Coronary artery (tissue), 2 donors: ENCODE measurements at places on chromosomes 1 and 21.

DNA sequence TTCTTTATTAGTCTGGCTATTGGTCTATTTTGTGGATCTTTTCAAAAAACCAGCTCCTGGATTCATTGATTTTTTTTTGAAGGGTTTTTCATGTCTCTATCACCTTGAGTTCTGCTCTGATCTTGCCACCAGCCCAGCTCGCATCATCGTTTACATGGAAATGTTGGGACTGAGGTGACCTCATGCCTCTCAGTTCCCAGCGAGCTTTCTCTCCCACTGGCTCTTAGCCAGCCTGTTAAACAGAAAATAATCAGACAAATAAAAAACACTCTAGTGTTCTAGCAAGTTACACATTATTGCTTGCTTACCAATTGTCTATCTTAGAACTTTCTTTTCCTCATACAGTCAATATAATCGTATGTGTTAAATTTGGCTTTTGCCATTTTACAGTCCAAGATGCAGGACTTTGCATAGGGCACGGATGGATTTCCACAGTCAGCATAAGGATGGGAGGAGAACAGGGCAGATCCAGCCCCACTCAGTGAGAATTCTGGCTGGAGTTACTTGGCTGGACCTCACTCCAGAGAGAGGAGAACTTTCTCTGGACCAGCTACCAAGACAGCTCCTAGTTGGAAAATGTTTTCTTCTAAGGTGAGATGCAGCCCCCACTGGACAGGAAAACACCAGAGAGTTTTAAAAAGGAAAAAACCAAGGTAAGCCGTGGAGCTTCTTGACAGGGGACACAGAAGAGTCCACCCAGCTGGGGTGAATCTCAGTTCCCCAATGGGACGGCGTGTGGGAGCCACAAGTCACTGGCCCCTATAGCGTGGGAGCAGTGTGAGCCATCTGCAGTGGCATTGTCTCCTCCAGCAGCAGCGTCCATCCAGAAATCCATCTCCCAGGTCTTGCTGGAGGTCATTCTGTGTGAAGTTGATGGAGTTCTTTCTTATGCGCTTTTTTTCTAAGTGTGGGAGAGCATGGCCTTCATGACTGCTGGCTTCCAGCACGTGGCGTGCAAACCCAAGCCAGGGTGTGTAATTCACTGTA is 17.6 kb downstream of the PGBD2 start:
- DNase-seq = no peak

DNA sequence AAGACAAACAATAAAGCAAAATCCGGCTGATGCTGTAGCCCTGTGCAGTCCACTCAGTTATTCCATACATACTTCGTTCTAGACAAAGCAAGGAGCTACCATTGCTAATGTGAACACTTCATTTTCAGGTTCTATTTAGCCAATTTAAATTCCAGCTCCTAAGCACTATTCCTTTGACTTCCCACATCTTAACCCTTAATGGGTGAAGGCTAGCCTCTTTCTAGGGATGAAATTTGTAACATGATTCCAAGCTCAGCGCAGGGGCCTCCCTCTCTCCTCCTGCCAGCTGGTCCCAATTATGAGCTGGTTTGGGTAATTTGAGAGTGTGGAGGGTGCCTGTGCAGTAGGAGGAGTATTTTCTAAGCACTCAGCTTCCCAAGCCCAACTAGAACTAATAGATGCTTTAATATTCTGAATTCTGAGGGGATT is 53.9 kb upstream of the PTGFRN start:
- no peak for DNase-seq

- DNase-seq = no peak
These were observed 202.1 kb upstream of the PLXNA2 start for GRCh38 chr1:208446271-208446691.

- DNase-seq = peak; percentile 90
These were observed 1.0 kb downstream of the PRDX6 start for GRCh38 chr1:173478094-173478674.

DNA sequence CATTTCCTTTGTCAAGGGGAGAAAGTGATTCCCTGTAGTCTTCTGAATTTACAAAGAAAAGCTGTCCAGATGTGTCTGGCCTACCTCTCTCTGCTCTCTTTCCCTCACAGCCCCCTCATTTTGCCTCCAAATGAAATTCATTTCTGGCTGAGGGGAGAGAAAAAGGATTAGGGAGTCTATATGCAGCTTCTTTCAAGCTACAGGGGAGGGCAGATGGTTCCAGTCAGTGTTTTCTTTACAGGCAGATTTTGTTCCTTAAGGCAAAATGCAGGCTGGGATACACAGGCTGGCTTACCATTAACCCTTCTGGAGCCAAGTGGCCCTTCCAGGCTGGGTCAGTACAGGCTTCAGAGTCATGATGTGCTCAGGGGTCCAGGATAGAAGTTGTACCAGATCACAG is 198.1 kb upstream of the USP24 start:
- no peak for DNase-seq

DNA sequence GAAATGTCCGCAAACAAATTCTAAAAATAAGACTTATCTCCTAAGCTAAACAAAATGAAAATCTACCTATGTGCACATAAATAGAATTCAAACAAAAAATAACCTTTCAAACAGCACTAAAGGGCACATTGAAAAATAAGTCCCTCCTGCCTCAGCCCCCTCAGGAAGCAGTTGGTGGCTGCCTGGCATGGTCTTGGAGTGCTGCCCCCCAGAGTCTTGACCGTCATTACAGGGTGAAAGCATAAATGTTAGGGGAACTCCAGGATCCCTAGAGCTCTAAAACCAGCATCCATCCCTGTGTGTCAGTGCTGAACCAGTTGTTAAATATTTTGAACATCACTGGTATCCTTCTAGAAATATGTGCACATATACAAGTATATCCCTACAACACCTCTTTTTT is 6.5 kb upstream of the NPL start:
- no peak for DNase-seq

GRCh38 chr1:93595266-93595665 is 86.4 kb downstream of the BCAR3 start:
- no peak for DNase-seq

DNA sequence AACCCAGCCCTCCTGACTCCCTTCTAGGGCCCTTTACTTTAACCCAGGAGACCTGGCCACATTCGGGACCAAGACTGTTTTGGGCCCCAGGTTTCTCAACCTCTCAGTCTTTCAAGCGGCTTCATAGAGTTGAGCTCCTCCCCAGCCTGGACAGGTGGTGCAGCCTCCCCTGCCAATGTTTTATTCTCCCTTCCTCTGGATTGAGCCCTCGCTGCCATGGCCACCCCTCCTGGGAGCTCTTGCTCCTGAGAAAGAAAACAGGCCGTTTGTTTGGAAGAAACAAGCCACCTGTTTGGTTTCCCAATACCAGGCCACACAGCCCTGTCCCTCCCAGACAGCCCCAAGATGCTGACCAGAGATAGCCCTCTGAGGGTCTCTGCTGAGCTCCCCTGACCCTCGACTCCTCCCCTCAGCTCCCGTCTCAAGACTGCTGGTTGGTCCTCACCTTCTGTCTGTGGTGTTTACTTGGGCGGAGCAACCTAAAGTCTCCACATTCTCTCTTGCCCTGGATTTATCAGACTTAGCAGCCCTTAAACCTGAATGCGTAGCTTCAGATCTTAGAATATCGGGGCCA is 3.3 kb downstream of the TMEM51 start:
- no peak for DNase-seq

- DNase-seq = no peak
These were observed at the start of gene CNR2 for GRCh38 chr1:23913212-23913880. Gene CNR2 (minus strand): TSS chr1:23913362. CDS start chr1:23875617, 37,745 bp downstream.

DNA sequence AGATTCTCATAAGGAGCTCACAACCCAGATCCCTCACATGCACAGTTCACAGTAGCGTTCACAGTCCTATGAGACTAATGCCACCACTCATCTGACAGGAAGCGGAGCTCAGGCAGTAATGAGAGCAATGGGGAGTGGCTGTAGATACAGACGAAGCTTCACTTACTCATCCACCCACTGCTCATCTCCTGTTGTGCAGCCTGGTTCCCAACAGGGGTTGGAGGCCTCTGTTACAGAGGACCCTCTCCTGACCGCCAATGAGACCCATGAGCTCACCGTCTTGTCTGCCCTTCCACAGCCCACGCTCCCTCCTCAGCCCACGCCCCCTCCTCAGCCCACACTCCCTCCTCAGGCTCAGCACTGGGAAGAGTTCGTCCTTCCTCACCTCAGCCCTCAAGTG is 39.6 kb downstream of the RSPH1 start:
- DNase-seq = no peak

DNA sequence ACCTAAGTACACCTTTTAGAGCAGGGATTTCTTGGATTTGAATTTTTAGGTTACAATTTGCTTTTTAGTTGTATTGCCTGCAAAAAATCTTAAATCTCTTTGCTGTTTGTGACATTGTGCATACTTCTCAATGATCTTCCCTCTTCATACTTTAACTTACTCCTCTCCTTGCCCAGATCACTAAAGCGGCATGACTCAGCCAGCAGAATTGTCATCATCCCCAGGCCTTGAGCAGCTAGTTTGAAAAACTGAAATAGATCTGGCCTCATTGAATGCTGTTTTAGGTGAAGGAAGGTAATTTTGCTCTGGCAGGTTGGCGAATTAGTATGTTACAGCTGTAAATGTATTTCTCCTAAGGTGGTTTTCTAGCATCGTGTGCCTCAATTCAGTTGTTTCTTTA is 145.9 kb downstream of the RYR2 start:
- DNase-seq = no peak

DNA sequence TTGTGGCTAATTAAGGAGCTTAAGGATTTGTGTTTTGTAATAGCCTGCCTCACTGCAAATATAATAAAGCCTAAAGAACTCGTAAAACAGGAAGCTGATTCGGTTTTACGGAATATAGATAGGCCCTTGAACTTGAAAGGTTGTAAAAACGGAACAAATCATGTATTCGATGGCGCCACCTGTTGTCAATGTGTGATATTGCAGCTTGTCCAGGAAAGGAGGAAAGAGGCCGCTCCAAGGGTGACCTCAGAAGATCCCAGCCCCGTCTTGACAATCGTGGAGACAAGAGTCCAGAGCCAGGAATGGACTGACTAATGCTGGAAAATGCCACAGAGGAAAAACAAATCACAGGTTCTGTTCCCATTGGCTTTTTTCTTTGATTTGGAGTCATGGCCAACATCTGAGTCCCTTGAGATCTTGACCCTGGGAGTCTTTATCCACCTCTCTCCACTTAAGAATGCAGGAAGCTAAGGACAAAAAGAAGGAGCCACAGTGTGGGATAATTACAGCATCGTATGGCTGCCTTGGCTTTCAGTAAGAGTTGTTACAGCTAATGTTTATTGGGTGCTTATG is 7.0 kb upstream of the IGSF21 start:
- no peak for DNase-seq

DNA sequence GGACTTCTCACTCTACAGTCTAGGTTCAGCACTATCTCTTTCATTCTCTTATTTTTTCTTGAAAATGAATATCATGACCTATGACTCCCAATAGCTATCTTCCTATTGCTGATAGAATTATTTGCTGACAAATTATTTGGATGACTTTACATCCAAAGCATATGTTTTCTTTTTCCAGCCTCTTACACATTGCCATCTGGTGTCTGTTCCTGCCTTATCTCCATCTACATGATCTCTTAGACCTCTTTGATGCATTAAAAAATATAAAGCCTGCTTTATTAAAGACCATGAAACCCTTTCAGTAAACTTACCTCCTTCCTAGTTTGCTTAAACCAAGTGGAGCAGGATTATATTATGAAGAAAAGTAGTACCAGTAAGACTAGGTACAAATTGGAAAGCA is 700.9 kb upstream of the CXADR start:
- no peak for DNase-seq

DNA sequence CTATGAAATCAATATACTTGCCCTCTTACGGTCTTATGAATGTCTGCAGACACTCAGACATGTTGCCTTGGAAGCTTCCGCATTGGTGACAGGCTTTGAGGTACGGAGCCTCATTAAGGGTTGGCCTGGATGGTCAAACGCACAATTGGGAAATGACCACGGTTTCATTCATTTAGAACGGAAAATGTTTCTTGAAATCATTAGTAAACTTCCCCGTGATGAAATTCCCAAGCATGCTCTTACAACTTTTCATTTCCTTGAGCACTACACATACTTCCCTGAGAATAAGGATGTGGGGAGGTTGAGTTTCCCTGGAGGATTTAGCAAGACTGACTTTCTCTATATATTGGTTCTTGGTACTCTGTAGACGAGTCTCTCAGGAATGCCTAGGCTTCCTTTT is 146.3 kb downstream of the HLX start:
- DNase-seq = no peak

- DNase-seq = peak; percentile 62
These were observed at the start of gene TPTE for GRCh38 chr21:10521091-10521598. Gene TPTE (plus strand): TSS chr21:10521583. CDS start chr21:10538724, 17,141 bp downstream.

DNA sequence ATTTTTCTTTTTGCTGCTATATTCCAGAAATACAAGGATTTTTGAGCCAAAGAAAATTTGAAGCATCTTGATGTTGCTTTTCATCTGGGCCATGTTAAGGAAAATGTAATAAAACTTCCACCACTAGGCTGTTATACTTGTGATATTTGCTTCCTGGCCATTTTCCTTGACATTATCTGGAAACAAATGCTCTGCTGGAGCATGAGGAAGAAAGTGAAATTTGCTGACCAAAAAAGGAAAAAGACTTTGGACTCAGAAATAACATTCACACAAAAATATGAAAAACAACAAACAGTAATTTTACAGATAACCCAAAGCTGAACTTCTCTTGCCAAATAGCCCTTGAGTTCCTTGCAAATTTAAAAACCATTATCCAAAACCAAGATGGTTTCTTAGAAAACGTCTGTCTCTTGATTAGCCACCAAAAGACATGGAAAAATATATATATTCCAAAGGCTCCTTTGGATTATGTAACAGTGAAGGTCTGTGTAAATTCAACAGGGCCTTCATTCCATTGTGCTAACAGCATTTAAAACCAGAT is 344.5 kb downstream of the LMX1A start:
- DNase-seq = no peak

- no peak for DNase-seq
These were observed 53.9 kb downstream of the NR5A2 start for GRCh38 chr1:200081151-200081968.

GRCh38 chr1:183597656-183598347 is 7.5 kb upstream of the NCF2 start:
- no peak for DNase-seq
